IPS-NIHi11 (cell line): ENCODE measurements at places on chromosomes 3 and 15.

DNA sequence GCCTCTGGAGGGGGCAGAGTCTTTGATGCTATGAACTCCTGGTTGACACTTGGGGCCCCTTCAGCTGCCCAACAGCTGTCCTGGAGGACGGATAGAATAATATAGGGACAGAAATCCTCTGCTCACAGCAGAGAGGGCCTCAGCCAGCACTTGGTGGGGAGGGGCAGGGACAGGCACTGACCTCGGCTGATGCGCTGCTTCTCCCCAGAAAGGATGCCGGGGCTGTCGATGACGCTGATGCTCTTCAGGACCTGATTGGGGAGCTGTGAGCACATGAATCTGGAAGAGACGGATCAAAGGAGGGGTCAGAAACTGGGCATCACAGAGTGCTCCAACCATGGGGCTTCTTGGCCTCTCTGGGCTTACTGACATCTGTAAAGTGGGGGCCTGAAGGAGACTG is 29.5 kb downstream of the EHD4 start:
- no peak for DNase-seq

- DNase-seq: peak; percentile 66
Observed at GRCh38 chr3:107285197-107285596, 92.0 kb upstream of the CCDC54 start.

GRCh38 chr15:48632651-48633050 is 12.9 kb downstream of the FBN1 start:
- DNase-seq: no peak

DNA sequence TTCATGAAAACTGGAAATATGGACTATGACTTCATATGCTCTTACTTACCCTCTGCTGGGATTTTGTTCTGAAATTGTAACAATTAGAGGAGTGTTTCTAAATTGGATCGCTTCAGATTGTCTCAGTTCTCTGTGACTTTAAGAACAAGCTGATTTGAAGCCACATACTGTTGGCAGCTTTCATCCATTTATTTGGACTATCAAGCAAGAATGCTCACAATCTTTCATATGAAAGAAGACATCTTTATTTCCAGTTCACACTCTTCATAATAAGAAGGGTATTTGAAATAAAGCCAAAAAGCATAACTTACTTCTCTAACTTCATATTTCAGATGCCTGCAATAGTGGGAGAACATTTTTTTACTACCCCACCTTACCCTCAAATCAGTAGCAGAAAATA is 491.6 kb upstream of the TPRG1 start:
- DNase-seq: no peak

DNA sequence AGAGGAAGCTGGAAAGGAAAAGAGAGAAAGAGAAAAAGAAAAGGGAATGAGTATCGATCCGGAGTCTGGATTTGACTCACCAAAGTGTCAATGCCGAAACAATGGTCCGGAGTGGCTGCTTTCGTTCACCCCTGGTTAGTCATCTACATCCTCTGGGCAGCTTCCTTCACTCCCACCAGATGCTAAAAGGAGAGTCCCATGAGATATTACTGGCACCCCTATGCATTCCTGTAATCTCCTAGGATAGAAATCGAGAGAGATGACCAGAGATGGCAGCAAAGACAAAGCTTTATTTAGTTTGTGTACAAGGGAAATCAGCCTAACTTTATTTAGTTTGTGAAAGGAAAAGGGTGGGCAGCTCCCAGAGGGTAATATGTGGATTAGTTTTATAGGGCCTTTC is 622.2 kb downstream of the ZPLD1 start:
- DNase-seq: no peak

DNA sequence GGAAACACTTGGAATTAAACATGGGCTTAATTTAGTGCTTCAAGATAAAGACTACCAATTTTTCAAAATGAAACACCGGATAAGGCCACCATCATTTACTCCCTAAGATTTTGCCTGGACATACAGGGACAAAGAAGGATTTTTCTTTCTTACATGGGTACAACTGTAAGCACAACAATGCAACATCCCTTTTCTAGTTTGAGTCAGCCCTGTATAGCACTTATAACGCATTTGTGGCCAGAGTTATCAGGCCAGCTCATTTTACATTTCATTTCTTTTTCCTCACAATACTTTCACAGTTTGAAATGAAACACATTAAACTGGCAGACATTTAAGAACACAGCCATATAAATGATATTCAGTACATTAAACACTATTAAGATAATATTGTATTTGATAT is 9.8 kb upstream of the SUCNR1 start:
- no peak for DNase-seq

DNA sequence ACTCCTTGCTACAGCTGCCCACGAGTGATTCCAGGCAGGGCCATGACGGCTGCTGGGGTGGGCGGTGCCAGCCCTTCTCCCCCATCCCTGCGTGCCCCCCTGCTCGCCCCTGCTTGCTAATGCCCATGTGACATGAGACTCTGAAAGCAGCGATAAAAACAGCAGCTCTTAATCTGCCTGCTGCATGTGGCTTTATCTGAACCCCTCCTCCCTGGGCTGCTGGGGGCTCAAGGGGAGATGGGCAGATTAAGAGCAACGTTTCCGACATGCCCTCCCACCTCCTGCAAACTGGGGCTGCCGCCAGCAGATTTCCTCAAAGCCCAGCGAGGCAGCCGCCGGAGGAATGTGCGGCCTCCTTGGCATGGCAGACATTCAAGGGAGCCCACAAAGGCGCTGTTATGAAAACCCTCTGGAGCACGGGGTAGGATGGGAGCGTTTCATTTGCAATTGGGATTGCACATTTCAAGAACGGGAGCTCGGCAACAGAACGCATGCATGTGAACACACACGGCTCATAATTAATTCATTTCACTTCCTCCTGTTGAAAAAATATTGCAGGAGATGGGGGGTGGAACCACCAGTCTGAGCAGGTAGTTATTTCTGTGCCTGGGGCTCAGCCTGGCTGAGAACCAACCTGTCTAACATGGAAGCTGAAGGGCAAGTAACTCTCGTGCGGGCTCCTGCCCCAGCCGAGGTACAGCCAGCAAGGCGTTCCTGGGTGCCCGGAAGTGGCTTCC is 504.2 kb upstream of the PROK2 start:
- DNase-seq: peak; percentile 42

GRCh38 chr3:165457096-165457495 is 260.9 kb upstream of the SLITRK3 start:
- no peak for DNase-seq

- no peak for DNase-seq
Observed at GRCh38 chr3:128430301-128430700, 36.4 kb downstream of the DNAJB8 start.

DNA sequence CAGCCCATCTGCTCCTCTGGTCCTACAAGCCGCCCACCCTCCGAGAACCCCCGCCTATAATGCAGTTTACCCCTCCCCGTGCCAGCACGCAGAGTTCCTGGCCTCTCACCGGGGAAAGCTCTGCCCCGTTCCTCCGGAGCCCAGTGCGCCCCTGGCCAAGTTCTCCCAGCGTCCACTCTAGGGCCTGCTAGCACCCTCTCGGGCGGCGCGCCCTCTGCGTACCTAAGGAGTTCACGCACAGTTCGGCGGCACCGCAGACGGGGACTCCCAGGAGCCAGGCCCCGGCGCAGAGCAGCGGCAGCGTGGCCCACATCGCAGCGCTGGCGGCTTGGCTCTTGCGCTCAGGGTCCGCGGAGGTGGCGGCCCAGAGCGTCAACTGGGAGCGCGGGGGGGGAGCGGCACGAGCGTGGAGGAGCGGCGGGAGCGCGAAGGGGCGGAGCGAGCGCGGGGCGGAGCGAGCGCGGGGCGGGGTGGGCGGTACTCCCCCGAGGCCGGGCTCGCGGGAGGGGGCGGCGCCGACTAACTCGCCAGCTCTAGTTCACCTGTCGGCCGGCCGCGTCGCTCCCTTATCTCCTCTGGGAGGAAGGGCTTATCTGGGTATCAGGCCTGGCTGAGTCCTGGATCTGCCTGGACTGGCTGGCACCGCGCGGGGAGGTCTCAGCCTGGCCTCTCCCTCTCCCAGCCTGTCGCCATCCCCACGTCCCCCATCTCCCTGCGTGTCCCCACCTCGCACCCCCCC is at the start of gene CTSH:
TSS of gene CTSH (minus strand) at position 378 of the 739 bp plus-strand sequence. CDS start at position 313, 65 bp downstream.
- peak; percentile 98 for DNase-seq
